Right kidney (tissue), 9 donors: ENCODE measurements at places on chromosomes 4 and X.

- no peak for DNase-seq
Measured at GRCh38 chr4:12124138-12124537, 695.4 kb upstream of the HS3ST1 start.

DNA sequence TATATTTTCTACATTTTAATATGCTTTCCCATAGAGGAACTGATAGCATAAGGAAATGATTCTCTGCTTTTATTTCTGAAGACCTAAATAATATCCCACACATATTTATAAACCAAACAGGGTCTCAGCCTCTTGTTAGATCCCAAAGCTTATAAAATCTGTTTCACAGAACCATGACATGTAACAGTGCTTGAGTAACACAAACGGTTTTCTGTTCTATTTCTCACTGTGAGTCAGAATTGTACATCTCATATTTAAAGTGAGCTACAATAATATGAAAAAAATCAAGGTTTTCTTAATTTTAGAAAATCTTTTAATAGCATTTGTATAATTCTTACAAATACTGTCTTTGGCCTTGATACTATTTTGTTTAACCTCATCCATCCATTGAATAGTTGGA lies 51.2 kb downstream of the NR3C2 start:
- DNase-seq = no peak

DNA sequence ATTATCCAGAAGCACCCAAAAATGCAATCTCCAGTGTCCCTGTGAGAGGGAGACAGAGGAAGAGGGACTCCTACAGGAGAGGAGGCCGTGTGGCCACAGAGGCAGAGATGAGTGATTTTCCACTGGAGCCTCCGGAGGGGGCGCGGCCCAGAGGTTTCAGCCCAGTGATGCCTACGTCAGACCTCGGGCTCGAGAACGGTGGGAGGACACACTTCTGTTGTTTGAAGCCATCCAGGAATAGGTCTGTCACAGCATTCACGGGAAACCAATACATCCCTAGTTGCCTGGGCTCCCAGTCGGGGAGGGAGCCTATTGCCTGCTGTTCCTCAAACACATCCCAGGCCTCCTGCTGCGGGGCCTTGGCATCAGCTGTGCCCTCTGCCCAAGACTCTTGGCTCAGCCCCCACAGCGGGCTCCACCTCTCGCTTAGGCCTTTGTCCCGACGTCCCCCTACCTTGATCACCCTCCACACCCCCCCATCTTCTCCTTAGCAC lies 39.2 kb upstream of the HMX1 start:
- no peak for DNase-seq

DNA sequence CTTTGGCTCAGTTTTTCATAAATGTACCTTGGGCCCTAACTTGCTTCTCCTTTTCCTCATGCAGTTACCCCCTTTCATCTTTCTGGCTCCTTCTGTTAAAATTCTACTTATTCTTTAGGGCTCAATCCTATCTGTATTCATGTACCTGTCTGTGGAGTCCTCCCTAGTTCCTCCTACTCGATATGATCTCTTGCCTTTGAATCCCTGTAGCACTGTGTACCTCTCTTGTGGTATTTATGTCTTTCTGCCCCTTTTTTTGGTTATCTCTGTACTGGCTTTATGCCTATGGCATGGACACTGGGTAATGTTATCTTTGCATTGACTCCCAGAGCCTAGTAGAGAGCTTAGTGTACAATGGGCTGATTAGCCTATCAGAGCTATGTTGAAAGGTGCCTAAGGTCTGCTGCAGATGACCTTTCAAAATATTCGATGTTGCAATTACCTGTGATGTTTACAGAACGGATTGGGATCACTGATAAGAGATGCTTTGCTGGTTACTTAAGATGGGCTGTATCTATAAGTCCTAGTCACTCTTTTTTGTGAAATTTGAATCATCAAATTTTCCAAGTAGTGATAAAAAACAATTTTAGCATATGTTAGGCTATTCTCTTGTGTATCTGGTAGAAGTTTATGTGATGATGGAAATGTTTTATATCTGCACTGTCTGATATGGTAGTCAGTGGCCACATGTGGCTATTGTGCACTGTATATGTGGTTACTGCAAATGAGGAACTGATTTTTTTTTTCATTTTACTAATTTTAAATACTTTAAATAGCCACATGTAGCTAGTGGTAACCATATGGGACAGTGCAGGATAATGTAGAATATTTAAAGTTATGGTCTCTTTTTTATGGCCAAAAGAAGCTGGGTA lies 33.5 kb downstream of the TMEM164 start:
- DNase-seq = no peak

GRCh38 chrX:133544115-133544514 lies 128.8 kb upstream of the GPC4 start:
- no peak for DNase-seq

DNA sequence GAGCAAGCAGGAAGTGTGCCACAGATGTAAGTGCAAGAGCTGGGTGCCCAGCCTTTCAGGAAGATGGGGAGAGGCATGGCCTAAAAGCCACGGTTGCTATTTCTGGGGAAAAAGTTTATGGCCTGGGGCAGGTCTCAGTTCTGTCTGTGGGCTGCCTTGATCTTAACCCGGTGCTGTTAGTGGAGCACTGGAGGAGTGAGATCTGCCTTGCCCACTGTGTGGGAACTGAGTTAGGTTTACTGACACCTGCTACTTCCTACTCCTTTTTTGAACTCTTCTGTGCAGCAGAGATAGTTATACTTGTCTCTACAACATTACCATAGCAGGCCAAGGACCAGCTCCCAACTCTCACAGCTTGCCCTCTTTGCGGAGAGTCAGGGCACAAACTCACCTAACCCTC lies 76.5 kb downstream of the ITM2A start:
- no peak for DNase-seq

DNA sequence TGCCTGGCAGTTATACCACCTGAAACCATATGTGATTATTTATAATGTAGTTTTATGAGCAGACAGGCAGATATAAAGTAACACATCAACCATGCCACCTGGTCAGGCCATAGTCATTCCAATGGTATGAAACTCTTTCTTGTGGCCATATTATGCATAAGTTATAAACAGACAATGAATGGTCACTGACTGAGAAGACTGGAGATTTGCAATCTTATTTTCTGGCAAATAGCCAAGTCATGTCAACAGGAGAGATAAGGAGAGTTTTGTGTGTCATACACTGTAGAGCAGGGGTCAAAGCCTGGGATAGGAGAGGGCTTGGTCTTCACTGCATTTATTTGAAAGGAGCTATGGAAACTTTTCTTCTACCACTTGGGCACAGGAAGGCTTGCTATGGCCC lies 29.5 kb downstream of the SORBS2 start:
- no peak for DNase-seq

GRCh38 chr4:30972542-30972941 lies 252.4 kb downstream of the PCDH7 start:
- DNase-seq = no peak

DNA sequence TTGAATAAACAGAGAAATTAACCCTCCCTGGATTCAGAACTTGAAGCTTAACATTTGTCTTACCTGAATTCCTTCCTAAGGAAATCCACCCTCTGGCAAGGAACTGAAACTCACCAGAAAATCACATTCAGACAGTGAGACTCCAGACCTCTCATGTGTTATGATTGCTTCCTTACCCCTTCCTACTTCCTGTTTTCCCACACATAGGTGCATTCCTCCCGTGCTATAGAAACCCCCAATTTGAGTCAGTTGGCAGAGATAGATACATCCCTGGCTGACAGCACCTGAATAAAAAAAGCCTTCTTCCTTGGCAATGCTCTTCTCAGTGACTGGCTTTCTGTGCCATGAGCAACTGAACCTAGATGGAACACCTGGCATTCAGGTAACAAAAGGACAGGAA lies 157.0 kb upstream of the SMIM31 start:
- DNase-seq = no peak

GRCh38 chr4:19213388-19213787 lies 1038.3 kb upstream of the SLIT2 start:
- DNase-seq = no peak

DNA sequence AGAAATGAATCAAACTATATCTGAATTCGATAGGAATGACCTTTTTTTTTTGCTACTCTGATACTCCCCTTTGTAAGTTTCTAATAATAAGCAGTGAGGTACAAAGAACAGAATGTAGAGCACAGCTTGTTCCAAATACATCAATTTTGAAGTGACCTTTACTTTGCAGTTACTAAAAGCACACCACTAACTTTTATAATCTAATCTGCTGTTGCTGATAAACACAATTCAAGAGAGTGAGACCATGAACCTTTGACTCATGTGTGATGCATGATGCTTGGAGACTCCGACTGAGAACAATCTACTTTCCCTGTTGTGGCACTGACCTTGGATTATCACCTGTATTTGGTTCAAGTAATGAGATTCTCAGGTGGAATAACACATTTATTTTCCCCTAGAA lies 91.6 kb upstream of the GNPDA2 start:
- no peak for DNase-seq

DNA sequence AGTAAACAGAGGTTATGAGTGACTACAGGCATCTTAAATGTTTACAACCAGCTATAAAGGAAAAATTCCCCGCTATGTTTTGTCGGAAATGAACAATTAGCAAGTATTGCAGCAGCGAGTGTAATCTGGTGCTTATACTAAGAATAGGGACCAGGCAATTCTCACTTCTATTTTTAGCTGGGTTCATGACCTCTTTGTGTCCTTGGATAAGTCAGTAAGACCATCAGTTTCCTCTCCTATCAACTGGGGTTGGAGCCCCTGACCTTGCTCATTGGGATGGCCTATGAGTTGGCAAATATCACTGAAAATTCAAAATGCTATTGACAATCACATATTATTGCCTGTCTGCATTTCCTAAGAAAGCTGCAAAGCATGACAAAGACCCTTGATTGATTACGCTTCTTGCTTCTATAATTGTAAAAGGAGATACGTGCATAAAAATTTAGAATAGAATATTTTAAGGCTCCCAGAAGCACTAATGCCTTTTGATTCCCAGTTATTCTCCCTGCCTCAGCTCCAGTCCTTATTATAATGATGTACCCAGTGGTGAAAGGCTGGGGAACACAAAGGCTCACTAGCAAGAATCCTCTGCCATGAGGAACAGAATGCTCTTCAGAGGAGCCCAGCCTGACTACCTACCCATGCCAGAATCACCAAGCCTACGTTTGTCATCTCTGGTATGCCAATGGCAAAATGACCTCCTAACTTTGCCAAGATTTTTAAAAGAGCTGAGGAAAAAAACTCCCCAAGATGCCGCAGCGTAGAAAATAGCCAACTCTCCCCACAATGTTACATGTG lies 21.9 kb downstream of the GATB start:
- no peak for DNase-seq

- no peak for DNase-seq
Measured at GRCh38 chrX:31658360-31658759, 586.5 kb upstream of the FTHL17 start.

GRCh38 chr4:153233761-153234371 lies 29.6 kb downstream of the TRIM2 start:
- DNase-seq = no peak

GRCh38 chr4:73311428-73311827 lies 52.8 kb upstream of the ANKRD17 start:
- no peak for DNase-seq

- DNase-seq = no peak
Measured at GRCh38 chr4:102735582-102735981, 25.2 kb downstream of the MANBA start.

- DNase-seq = no peak
Measured at GRCh38 chr4:121321466-121321865, 59.4 kb downstream of the QRFPR start.

DNA sequence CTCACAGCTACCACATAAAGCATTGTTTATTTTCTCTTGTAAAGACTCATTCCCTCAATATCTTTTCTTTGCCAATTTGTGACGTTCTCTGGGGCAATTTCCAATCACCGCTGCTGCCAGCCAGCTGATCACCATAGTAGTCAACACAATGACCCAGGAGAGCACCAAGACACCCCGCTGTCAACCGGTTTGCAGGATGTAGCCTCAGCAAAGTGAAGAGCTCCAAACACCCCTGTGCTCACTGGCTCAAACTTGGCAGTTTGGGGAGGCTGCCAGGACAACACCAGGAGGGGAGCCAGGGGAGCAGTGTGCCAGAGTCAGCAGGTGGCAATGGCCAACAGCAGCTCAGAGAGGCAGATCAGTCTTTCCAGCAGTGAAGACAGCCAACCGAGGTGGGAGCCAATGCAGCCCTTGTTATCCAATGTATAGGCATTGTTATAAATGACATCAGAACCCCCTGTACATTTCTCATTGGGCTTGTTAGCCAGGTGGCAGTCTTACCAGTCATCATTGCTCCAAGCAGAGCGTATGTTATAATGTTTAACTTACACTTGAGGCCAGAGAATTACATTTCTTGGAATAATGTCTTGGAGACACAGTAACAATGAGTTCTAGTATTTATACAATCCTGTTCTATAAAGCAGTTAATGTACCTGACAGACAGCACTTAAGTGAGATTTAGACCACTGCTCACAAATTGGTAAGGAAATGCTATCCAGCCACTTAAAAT lies 274.9 kb upstream of the GK2 start:
- DNase-seq = no peak

GRCh38 chr4:108171339-108172230 lies 2.9 kb upstream of the LEF1 start:
- DNase-seq = peak; percentile 80

- no peak for DNase-seq
Measured at GRCh38 chr4:189060104-189060503, 880.6 kb upstream of the FRG1 start.

- no peak for DNase-seq
Measured at GRCh38 chr4:121943941-121944340, 7.9 kb downstream of the TRPC3 start.
